ENCODE measurements at places on chromosomes 11 and 22.

DNA sequence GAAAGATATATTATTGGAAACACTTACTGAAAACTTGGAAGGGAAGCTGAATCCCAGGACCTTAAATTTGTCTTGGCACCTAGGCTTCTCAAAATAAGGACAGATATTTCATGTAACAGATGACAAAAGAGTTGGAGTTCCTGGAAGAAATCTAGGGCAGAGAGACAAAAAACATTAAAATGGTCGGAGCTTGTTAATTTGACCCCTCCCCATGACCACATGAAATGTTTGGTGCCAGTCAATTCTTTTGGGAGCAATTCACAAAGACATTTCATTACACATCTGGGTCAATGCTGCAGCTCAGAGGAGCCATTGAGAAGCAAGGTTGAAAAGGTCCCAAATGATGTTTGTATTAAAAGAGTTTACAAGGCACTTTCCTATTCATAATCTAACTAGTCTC lies 162.0 kb upstream of the GUCY1A2 start:
- no peak for DNase-seq

GRCh38 chr11:34176751-34177209 lies 71.4 kb downstream of the NAT10 start:
- DNase-seq, result no peak

GRCh38 chr11:100687054-100687629 lies at the start of gene ARHGAP42:
TSS of gene ARHGAP42 (plus strand) at chr11:100687288. CDS start at chr11:100687679, 391 bp downstream.
- no peak for DNase-seq

DNA sequence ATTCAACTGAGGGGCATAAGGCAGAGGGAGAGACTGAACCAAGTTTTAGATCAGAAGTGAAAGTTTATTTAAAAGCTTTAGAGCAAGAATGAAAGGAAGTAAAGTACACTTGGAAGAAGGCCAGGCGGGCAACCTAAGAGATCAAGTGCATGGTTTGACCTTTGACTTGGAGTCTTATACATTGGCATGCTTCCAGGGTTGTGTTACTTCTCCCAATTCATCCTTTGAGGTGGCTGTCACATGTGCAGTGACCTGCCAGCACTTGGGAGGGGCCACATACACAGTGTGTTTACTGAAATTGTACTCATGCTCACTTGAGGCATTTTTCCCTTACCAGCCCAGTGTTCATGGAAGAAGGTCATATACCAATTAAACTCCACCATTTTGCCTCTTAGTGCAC lies 30.4 kb downstream of the CYP2R1 start:
- no peak for DNase-seq

DNA sequence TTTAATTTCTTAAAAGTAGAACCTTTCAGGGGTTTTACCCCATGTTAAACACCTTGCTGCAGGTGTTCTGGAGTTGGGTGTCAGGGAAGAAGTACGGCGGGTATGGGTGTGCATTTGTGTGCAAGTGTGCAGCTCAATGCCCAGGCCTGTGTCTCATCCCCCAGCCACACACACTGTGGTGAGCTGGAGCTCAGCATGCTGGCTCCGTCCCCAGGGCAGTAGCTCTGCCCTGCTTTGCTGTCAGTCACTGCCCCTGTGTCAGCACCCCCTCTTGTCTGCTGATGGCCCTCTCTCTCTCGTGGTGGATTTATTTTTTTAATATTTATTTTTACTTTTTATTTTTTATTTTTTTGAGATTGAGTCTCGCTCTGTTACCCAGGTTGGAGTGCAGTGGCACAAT lies 35.8 kb upstream of the MYO18B start:
- no peak for DNase-seq

Data from CD4-positive, alpha-beta T cell treated with Interleukin-15 for 4 hours (primary cell).